ENCODE measurements at places on chromosomes 4 and X. TPM values are rescaled to one million over a fixed set of nuclear protein-coding genes. Genes with fewer than 3 reads are reported as not detected.

Gene NRK
- not detected for total RNA-seq

Gene MAGEA11
- not detected for total RNA-seq

Gene DIPK2B
- 8.5 TPM for total RNA-seq

Gene PPP1R2C
- not detected for total RNA-seq

Gene XK
- total RNA-seq = 15.0 TPM

Gene SSX2B
- not detected for total RNA-seq

Gene NOX1
- total RNA-seq = not detected

Gene PNMA6A
- 60.0 TPM for total RNA-seq

Gene CPE
- 884 TPM for total RNA-seq

Gene CCKAR
- 0.35 TPM for total RNA-seq

Gene UCP1
- total RNA-seq = not detected

Gene MFAP3L
- 57.8 TPM for total RNA-seq

Gene ELK1
- total RNA-seq = 63.1 TPM

Gene PIR
- total RNA-seq = 20.3 TPM

Gene UGT2B10
- total RNA-seq = not detected

Gene UGT2B15
- total RNA-seq = not detected

Gene KCNE5
- total RNA-seq = 0.50 TPM

Gene UCHL1
- total RNA-seq = 494 TPM

Gene CTAG1B
- not detected for total RNA-seq

Gene F8A2
- not detected for total RNA-seq

Gene SYTL5
- total RNA-seq = 4.4 TPM

Gene P2RY4
- 0.30 TPM for total RNA-seq

Gene FGG
- total RNA-seq = not detected

Gene ARHGAP4
- 14.8 TPM for total RNA-seq

Gene ARHGEF38
- total RNA-seq = not detected

Gene RTL3
- not detected for total RNA-seq

Gene ARHGAP36
- total RNA-seq = 1.6 TPM

Gene FHIP1A
- total RNA-seq = 2.7 TPM

Gene CYTL1
- total RNA-seq = 1.2 TPM

Gene RS1
- total RNA-seq = 0.28 TPM

Gene ELOVL6
- total RNA-seq = 27.2 TPM

Gene AMOT
- 81.9 TPM for total RNA-seq

Gene HTR2C
- 2.3 TPM for total RNA-seq

Data from dorsolateral prefrontal cortex (tissue), 122 donors.